ENCODE measurements at places on chromosomes 11 and 22. TPM values are rescaled to one million over a fixed set of nuclear protein-coding genes. Genes with fewer than 3 reads are reported as not detected.

Gene NXPE1
- polyA plus RNA-seq, result 0.08 TPM

GRCh38 chr22:23820748-23821211 lies 18.0 kb downstream of the DERL3 start:
- no peak for DNase-seq

DNA sequence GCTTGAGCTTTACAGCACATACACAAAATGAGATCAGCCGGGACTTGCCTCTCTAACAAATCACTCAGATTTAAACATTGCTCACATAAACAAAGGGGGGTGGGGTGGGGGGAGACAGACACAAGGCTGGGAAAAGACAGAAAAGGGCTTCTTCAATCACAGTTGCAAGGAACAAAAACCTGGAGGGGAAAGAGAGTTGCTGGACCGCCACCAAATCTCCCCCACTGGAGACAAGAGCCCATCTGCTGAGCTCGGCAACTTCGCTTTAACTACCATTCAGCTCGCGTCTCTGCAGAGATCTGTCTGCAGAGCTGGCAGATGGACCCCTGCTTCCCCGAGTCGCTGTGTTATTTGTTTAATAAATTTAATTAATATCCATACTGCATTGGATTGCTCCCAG lies 165.0 kb downstream of the RCN1 start:
- DNase-seq, result no peak

Gene SLCO2B1
- 30.7 TPM for polyA plus RNA-seq

Gene HTR3B
- polyA plus RNA-seq, result 0.18 TPM

DNA sequence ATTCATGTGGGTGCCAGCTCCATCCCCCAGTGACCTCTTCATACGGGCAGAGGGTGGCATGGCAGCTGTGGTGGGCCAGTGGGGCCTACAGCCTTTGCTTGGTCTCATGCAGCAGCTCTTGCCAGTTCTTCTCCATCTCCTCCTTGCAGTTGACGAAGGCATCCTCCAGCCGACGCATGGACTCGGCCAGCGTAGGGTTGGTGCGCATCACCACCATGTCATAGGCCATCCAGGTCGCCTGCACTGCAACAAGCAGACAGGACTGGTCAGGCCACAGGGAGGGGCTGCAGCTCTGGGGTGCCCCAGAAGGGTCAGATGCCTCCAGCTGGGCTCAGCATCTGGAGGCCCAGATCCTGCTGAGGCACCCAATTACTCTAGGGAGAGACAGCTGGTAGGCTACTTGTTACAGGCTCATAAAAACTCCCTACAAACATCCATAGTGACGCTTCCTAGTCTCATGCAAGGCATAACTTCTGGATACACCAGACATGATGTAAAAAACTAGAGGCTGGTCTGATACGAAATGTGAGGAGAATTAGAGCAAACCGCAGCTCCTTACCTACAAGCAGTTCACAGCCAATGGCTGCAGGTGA lies 5.6 kb downstream of the KLHDC7B start:
- no peak for DNase-seq

DNA sequence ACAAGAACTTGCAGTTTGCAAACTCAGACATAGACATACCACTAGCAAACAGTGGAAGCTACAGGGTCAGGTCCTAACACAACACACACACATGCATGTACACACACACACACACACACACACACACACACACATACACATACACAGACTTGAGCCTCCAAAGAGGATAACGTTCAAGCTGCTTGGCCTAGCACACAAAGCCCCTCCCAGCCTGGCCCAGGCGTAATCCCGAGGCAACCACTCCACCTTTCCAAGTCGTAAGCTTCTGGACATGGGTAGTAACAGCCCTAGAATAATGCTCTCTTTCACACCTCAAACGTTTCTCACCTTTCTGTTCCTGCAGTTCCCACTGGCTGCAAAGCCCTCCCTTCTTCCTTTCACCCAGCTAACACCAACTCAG lies 88.6 kb downstream of the LARGE1 start:
- no peak for DNase-seq

DNA sequence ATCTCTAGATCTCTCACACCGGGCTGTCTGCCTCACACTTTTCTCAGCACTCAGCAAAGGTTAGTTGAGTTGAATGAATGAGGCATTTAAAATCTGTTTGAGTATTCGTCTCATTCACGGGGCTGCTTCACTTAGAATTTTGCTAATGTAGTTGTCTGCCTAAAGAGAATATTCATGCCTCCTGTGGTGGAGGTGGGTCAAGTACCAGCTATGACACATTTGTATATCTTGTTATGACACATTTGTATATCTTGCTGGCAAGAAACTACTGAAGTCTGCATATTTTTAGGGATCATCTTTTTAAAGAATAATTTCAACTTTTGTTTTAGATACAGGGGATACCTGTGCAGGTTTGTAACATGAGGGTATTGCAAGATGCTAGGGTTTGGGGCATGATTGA lies 43.1 kb downstream of the LDLRAD3 start:
- no peak for DNase-seq

DNA sequence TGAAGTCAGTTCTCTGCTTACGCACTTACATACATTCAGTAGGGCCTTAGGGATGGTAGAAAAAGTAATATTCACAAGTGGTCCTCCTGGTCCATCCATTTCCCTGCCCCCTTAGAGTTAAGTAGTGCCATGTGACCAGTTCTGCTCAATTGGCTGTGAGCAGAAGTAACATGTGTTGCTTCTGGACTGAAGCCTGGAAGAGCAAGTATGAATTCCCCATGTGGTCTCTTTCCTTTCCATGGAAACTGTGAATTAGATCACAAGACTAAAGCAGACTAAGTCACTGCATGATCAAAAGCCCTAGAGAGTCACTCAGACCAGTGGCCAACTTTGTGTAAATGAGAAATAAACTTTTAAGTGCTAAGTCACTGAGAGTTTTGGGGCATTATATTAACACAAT lies 341.7 kb upstream of the CADM1 start:
- DNase-seq, result no peak

GRCh38 chr11:61183645-61184044 lies 19.7 kb upstream of the PGA3 start:
- no peak for DNase-seq

DNA sequence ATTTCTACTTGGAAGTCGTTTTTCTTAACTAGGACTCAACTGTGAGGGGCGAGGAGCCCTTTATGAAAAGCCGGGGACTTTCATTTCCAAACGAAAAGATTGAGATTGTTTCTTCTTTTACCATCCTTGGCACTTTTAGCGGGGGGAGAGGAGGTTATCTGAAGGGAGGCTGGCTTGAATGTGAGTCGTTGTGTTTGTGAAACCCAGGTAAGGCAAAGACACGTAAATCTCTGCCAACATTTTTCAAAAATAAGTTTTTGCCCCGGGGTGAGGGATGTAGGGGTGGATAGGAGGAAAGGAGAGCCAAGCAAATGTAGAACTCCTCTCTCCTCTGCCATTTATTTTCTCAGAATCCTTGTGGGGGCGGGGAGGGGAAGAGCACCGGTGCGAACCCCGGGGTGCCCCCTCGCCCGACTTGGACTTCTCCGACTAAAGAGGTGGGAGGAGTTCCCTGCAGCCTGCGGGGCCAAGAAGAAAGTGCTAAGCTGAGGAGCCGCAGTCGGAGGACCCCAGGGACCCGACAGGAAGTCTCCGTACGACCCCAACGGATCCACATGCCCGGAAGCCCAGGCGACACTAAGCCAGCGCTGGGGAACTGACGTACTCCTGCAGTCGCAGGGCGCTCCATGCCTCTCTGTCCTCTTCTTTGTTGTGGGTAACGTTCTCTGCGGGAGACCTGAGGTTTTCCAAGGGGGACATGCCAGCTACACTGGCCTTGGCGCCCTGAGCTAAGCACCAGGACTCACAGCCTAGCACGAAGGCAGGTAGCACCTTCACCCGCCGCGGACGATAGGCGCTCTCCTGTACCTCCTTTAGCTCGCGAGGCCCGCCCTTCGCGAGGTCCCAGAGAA lies 2.4 kb upstream of the WT1 start:
- DNase-seq, result no peak
